Kidney glomerular epithelial cell (primary cell): ENCODE measurements at places on chromosomes 16 and 17.

DNA sequence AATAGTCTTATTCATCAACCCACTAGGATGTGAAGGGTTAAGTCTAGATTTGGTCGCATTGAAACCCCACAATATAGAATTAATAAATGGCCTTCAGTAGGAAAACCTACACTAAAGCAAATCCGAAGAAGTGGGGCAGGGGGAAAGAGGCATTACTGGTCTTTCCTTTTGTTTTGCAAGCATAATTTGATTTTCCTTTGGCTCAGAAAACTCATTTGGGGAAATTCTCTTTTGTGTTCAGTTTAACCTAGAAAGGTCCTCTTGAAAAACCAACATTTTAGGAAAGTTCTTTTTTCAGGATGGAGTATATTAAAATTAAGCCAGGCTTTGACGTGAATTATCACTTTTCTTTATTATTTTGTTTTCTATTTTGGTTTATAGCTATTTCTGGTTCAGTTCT is 31.7 kb downstream of the ERCC4 start:
- no peak for DNase-seq

- DNase-seq: no peak
Observed at GRCh38 chr16:11181899-11182279, 74.1 kb downstream of the SOCS1 start.

- no peak for DNase-seq
Observed at GRCh38 chr16:50607051-50607431, 58.8 kb downstream of the NKD1 start.

DNA sequence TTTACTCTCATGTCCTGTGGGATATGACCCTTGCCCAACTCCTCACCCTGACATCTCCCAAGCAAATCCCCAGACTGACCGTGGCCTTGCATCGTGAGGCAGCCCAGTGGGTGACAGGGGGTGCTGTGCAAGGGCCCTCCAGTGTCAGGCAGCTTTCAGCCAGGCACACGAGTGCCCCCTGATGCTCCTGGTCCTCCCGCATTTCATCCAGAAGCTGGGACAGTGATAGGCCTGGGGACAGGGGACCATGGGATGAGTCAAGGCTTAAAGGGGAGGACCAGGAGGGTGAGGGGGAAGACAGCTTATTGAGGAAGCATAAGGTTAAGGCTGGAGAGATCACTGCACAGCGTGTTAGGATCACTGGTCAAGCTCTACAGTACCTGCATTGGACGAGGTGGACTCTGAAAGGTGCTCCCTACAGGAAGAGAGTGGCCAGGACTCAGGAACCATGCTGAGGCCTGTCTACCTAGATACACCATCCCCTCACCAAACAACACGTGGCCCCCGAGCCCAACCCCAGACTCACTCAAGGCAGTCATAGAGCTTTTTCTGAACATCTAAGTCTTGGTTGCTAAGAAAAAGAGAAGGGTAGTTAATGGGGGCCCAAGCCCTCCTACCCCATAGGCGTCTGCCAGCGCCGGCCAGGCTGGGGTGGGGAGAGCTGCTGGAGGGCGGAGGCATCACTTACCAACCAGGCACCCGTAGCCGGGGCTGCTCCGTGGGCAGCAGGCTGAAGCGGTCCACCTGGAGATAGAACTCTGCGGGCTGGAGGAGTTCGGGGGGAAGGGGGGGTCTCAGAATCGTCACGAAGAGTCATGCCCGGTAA is 998 bp downstream of the ACD start:
- no peak for DNase-seq

- no peak for DNase-seq
Observed at GRCh38 chr16:77271532-77272426, 72.6 kb downstream of the SYCE1L start.

DNA sequence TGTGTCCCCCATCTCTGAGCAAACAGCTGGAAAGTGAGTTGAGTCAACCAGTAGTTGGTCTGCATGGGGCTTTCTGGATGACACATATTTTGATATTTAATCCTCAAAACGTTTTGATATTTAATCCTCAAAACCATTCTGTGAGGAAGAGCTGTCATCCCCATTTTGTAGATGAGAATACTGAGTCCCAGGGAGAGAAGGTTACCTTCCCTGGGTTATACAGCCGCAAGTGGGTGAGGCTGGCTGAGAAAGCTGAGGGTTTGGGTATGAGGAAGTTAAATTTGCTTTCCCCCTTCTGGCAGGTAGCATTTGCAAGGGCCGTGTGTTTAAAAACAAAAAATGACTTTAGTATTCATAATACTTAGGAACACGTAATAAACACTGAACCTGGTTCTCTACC is 447.2 kb downstream of the XYLT1 start:
- no peak for DNase-seq

DNA sequence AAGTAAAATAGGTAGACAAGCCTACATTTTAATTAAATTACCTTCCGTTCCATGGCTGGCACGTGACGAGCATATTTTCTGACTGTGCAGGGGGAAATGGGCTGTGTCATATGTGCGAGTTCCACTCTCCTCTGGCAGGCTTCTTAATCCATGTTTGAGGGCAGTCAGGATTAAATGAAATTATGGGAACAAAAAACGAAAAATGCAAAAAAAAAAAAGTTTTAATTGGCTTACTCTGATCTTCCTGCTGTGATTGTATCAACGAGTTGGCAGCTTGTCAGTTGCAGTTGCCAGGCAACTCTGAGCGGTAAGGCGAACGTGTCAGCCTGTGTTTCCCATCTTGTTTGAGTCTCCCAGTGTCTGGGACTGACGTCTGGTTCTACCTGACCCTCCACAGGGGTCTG is 302.9 kb upstream of the XYLT1 start:
- DNase-seq: no peak

GRCh38 chr16:79653373-79653891 is 52.9 kb upstream of the MAF start:
- DNase-seq: no peak

DNA sequence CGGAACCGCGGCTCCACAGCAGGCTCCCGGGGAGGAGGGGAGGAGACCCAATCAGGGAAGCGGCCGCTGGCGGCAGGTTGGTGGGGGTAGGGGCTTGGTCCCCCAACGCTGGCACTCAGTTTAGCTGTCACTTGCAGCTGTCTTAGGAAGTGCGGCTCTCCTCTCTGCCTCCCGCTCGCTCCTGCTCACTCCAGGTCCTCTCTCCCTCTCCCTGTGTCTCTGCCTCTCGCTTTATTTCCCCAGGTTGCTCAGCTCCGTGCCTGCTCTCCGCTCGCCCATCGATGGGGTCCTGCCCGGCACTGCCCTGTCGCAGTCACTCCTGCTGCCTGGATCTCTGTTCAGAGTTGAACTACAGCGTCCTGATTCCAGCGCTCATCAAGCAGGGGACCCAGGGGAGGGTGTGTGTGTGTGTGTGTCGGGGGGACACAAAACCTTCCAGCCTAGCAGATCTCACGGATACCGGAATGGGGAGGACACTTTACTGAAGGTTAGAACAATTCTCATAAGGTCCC is 145.6 kb downstream of the ENGASE start:
- DNase-seq: no peak

DNA sequence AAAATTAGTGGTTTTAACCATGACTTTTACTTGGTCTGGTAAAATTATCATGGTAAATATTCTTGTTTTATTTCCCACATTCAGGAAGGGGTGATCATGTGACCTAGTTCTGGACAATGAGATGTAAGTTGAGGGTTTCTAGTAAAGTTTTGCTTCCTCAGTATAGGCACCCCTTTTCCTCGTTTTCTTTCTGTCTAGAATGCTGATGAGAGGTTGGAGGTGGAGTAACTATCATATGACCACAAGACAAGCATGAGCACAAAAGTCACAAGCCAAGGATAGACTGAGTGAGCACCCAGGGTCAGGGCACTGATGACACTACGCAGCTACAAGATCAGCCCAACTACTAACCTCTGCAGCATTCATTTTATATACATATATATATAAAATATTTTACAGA is 53.9 kb downstream of the MYO1D start:
- no peak for DNase-seq

- no peak for DNase-seq
Observed at GRCh38 chr16:86193528-86194193, 294.7 kb downstream of the IRF8 start.

GRCh38 chr17:740240-741017 is 8.0 kb downstream of the TLCD3A start:
- DNase-seq: no peak

GRCh38 chr16:81238296-81239011 is at the start of gene BCO1:
TSS of gene BCO1 (plus strand) at chr16:81238689. CDS start at chr16:81238909, 220 bp downstream.
- DNase-seq: peak; percentile 77

DNA sequence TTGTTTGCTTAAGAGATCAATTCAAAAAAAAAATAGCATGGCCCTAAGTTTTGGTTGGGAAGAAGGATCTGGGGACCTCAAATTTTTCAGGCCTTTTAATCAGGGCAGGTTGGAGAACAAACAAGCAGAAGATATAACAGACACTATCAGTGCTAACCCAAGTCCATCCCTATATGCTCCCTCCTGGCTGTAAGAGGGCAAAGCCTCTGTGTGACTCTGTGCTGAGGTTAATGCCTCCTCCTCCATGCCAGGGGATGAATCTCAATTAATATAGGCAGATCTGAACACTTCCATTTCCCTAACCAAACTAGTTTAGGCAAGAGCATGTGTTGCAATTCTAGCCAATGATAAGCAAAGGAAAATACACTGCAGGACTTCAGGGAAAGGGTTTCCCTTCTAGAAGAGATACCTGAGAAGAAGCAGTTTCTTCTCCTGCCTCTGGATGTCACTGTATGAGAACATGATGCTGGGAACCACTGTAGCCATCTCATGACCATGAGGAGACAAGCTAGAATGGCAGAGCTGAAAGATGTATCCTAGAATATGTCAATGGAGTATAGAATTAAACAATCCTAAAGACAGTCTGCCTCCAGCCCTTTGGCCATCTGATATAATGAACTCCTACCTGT is 76.0 kb downstream of the CHD9NB start:
- DNase-seq: peak; percentile 25

DNA sequence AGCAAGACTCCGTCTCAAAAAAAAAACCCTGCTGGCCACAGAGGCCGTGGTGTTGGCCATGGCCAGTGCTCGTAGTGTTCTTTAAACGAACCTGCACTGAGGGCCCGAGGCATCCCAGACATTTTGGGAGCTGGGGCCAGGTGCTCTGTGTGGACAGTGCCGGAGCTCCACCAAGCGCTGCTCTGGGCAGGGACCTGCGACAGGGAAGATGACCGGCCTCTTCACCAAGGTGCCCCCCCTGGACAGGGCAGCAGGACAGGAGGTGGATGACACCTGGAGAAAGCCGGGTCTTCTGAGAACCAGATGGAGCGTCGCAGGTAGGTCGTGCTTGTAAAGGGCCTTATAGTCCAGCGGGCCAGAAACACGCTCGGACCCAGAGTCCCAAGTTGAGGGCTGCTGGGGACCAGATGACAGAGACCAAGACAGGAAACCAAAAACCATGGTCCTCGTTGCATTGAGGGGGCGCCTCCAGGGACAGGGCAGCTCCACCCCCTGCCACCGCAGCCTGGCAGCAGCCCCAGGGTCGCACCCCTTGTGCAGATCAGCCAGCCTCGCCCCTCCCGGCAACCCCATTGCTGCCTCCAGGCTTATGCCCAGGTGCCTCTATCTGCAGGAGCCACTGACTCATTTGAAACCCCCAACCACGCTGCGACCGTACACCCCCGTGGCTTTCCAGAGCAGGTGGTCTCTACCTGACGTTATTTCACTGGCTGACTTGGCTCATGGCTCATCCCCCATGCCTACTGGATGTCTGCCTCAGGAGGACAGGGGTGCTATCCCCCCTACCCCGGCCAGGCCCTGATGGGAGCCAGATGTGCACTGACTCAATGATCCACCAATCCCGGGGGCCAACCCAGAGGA is 4.2 kb upstream of the NTN3 start:
- DNase-seq: no peak

- DNase-seq: no peak
Observed at GRCh38 chr16:89864527-89864820, 8.9 kb upstream of the TCF25 start.

DNA sequence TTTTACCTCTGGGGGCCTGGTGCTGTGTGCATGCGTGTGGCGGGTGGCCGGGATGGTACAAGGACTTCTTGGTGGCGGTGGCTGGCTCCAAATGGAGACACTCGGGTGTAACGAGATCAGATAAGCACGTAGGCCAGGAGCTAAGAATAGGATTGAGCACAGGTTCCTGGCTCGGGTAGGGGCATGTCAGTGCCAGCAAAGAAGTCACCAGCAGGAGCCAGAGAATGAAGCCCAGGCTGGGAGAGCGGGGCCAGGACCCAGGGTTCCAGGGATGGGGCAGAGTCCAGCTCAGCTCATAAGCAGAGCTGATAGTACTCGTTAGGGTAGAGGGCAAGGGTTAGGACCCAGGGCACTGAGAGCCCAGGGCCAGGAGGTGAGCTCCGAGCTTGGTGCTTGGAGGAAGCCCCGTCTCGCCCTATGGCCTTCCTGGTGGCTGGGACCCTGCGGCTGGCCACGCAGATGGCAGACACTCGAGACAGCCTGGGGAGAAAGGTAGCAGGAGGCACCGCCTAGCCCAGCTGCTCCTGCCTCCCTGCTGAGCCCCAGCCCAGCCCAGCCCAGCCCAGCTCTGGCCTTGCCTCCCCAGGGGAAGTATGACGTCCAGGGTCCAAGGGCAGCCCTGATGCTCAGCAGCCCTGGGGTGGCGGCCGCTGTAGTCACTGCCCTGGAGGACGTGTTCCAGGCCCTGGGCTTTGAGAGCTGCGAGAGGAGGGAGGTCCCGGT is 8.9 kb downstream of the ZNF213 start:
- no peak for DNase-seq

DNA sequence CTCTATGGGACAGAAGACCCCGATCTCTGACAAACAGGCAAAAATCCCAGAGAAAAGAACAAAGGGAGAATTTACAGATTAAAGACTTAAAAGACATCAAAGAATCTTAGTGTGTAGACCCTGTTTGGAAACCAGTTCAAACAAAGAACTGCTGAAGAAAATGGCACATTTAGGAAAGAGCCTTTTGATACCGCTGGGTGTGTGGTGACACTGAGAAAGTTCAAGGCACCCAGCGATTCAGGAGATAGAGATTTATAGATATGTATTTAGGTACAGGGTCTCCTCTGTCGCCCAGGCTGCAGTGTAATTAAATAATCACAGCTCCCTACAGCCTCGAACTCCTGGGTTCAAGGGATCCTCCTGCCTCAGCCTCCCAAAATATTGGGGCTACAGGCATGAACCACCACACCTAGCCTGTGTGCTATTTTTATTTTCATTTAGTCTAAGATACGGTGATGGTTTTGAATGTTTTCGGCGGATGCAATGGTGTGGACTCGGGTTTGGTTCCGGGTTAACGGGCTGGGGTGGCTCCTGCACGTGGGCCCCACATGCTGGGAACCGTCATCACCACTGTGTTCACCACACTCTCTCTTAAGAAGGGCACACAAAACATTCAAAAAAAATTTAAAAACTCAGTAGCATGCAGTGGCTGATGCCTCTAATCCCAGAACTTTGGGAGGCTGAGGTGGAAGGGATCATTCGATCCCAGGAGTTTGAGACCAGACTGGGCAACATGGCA is 114.0 kb downstream of the ZNF778 start:
- DNase-seq: no peak

GRCh38 chr17:29941334-29941733 is at the start of gene EFCAB5:
TSS of gene EFCAB5 (plus strand) at chr17:29941634. CDS start at chr17:29941797, 163 bp downstream.
- DNase-seq: no peak

GRCh38 chr17:35291802-35292201 is 48.9 kb downstream of the SLFN5 start:
- no peak for DNase-seq

GRCh38 chr16:88334778-88335720 is 47.7 kb upstream of the ZNF469 start:
- no peak for DNase-seq
